ENCODE measurements at places on chromosomes 1 and 21. TPM values are rescaled to one million over a fixed set of nuclear protein-coding genes. Genes with fewer than 3 reads are reported as not detected.

DNA sequence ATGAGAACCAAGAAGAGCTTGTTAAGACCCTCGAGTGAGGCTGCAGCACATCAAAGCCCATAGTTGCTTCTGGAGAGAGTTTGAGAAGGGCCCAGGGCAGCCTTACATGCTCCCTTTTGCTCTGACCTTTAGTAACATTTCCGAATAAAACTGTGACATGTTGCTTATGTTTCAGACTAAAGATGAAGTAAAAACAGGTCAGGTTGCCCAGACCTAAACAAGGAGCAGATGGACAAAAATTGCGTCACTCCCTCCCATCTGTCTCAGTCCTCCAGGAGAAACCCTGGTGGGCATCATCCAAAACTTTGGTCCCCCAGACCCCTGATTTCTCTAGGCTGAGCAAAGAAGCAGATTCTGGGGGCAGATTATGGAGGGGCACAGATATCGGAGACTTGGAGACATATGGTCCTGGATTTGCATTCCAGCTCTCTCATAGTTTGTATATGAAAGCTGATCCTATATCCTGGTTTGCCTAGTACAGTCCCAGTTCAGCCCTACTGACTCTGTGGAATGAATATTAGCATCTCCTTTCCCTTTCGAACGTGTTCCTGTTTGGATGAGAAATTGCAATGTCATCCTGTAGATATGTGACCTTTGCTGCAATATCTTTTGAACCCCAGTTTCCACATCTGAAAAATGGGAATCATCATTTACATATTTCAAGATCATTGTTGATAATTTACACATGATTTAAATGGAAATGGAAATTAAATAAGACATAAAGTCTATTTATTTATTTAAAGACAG is 304.9 kb upstream of the USP24 start:
- DNase-seq: no peak

SEMA4A gene
- total RNA-seq: 1.5 TPM

GRCh38 chr1:147600119-147601111 is 59.1 kb downstream of the BCL9 start:
- peak; percentile 31 for DNase-seq

DNA sequence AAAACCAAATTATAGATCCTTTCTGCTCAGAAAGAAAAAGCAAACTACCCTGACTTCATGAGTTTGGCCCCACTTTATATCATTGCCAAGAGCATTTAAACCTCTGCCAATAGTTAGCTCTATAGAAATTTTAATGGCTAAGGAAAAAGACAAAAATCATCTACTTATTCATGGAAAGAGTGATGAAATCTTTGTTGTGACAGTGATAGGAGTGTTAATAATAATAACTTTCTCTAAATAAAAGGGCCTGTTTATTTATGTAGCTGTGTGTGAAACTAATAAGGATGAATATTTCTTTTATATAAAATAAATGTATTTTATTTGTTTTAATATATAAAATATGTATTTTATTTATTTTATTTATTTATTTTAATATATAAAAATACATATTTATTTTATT is 6.4 kb downstream of the CHODL start:
- DNase-seq: no peak

DNA sequence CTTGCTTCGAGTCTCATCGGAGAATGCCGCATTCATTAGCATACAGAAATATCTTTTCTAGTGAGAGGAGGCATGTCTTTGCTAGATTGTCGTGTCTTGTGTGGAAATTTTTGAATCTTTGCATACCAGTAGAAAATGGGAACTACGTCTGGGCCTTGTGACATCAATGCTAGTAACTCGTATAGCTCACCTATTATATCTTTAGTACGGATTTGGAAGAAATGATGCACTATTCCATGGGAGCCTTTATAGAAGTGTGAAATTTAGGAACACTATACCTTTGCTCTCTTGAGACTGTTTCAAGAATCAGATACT is 835 bp downstream of the UHMK1 start:
- DNase-seq: peak; percentile 59

GRCh38 chr1:43890815-43891214 is 42.8 kb upstream of the ARTN start:
- DNase-seq: peak; percentile 66

DNA sequence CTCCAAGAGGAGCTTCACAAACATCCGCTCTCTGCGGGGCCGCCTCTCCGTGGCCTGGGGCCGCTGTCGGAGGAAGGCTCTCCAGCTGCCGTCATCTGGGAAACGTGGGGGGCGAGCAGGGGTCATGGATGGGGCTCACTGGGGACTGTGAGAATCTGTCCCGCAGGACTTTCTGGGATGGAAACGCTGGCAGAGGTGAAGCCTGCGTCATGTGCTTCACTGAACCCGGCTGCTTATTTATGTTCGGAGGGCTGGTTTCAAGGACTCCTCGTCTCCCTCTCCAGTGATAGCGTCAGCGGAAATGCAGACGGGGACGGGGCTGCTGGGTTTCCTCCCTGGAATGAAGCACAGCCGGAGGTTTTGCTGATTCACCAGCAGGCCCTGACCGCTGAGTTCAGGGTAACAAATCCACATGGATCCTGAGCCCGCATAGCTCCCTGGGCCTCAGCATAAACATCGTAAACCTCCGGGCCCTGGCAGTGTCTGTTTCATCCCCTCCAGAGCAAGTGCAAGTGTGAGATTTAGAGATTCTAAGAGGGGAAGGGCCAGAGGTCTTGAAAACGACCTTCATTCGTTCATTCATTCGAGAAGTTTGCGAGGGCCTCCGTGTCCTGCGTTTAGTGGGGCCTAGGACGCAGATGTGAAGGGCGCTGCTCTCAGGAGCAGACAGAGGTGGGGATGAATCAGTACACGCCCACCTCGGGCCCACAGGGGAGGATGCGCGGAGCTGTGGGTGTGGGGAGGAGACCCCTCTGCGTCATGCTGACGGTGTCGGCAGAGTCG is 7.0 kb upstream of the POFUT2 start:
- peak; percentile 98 for DNase-seq

DNA sequence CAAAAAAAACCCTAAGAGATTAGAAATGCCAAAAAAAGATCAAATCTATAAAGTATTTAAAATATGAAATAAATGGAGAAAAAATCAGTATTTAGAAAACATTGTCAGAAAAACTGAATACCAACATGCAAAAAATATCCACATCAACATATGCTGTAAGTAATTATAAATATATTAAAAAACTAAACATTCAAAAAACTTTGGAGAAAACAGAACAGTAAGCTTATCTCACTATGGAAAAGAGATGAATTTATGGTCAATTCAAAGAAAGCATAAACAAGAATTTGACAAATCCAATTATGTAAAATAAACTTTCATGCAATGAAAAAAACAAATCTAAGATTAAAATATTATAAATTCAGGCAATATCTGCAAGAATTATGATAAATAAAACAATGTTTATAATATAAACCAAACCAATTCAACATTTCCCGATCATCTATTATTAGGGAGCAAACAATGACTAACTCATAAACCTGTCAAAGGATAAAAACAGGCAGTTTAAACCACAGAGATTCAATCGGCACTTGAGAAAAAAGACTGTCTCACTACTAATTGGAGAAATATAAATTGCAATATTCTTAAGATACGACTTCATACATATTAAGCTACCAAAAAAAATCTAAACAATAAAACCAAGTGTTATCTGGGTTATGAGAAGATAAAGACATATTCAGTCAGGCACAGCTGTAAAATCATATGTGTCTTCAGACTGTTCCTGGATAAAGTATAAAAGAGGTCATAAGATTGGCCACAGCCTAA is 21.8 kb downstream of the EYA3 start:
- peak; percentile 66 for DNase-seq

KPRP gene
- total RNA-seq: not detected

DNA sequence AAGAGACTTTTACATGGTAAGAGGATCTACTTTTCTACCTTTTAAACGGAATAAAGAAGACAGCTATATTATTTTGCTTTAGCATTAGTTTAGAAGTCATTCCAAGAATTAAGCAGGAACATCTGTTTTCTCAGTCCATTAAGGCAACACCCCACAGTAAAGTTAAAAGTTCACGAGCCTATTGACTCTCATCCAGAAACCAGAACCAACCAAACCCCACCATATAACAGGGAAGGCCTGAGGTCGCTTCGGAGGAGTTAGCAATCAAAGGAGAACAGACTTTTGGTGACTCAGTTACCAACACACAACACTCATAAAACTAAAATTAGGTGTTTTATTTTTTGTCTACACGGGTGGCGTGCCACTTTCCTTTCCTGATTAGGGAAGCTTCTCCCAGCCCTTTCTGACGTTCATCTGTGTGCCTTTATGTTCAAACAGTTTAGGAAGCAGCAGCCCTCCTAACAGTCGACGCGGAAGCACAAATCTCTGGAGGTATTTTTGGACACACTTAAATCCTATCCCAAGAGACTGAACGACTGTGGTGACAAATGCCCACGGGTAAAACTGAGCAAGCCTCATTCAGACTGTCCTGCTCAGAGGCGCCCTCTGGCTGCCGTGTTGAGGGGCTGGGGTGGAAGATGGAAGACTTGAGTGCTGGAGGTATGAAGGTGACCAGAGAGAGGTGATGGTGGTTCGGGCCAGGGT is 8.6 kb upstream of the PLA2G2C start:
- DNase-seq: peak; percentile 57

Measured in endothelial cell of umbilical vein (primary cell).